ENCODE measurements at places on chromosomes 6 and 20.

GRCh38 chr6:7401075-7401474, 11.5 kb downstream of the RIOK1 start:
- no peak for ATAC-seq

DNA sequence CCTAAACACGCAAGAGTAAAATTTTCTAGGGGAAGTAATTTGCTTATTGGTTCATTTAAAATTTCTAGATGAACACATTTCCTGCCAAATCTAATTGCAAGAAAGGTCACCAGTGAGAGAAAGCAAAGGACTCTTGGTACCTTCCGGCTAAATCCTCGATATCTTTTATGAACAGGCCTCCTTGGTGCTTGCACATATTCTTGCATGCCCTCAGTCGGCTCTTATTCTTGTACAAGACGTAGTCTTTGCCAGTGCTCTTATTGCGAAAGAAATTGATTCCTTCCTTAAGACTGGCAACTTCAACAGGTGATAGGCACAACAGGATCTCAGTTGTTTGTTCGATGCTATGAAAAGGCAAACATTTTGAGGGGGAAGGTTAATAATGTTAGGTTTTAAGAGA, 141.7 kb upstream of the CARMIL1 start:
- no peak for ATAC-seq

DNA sequence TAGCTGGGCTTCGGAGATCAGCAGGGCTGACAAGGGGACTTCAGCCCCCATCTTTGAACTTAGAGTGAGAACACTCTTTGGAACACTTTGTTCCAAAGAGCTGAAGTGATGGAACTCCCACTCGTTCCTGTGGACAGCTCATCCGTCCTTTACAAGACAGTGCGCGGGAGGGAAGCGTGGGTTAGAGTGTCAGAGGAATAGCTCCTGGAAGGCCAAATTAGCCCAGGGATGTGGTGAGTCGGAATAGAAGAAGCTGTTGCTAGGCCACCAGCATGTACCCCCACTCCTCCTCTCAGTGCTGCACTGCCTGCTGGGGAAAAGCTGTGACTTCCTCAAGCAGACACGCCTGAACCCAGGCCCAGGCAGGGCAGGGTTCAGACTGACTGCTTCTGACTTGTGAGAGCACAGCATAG, 1.7 kb downstream of the SDCBP2 start:
- ATAC-seq, result no peak

DNA sequence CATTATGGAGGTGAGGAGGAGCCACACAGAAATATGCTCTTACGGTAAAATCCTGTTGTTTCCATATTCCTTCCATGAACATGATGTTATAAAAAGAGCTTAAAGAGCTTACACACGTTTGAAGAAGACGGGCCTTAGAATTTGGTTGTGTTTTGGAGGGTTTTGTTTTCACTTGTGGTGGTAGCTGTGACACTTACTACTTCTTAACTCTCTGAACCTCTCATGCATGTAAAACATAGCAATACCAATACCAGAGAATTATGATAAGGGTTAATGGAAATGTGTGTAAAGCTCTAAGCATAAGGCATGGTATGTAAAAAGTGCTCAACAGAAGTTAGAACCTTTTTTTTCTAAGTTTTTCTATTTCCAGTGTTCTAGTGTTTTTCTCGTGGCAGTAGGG, 256.1 kb upstream of the KCNQ5 start:
- no peak for ATAC-seq

- no peak for ATAC-seq
Measured at GRCh38 chr6:36484736-36485135, 41.9 kb downstream of the KCTD20 start.

GRCh38 chr20:10788055-10788454, 114.3 kb upstream of the JAG1 start:
- ATAC-seq, result no peak

DNA sequence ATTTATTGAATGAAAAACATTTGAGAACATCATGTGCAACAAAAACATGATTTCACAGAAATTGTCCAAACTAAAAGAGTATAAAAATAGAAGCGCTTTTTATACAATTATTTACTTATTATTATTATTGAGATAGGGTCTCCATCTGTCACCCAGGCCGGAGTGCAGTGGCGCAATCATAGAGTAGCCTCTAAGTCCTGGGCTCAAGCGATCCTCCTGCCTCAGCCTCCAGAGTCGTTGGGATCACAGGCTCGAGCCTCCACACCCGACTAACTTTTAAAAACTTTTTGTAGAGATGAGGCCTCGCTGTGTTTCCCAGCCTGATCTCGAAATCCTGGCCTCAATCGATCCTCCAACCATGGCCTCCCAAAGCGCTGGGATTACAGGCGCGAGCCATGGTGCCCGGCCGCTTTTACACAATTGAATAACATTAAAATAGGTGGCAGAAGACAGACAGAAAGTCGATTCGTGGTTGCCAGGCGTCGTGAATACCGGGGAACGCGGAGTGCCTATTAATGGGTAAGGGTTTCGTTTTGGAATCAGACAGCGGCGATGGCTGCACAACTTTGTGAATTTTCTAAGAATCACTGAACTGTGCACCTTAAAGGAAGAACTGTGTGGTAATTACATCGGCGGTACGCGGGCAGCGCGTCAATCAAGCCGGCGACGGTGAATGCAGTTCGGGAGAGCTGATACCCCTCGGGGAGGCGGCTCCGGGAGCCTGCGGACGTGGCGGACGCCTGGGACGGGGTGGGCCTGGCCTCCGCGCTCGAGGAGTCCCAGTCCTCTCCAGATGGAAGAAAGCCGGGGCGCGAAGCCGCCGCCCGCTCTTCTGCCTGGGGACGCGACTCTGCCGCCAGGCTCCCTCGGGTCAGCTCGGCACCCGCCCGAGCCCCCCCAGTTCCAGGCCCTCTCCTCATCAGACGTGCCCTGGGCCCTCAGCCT, 807 bp downstream of the TBC1D20 start:
- peak; percentile 66 for ATAC-seq

DNA sequence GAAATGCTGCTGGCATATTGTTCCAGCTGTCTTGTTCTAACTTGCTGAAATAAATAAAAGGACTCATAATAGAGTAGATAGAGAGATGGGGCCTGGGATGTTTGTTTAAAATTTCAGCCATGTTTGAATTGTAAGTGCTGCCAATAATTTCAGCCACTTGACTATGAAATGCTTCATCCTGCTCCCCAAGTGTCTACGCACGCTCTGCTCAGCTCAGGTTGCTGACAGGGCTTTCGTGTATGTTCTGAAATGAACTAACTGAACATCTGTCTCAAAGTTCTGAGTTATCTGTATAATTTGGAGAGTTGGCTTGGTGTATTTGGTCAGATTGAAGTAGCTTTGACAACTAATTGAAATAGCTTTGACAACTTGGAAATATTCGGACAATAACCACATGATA, 387.8 kb downstream of the BMP2 start:
- ATAC-seq, result no peak

GRCh38 chr6:152273638-152274037, 363.5 kb downstream of the SYNE1 start:
- ATAC-seq, result no peak

- no peak for ATAC-seq
Measured at GRCh38 chr20:51457533-51457932, 85.0 kb downstream of the NFATC2 start.

DNA sequence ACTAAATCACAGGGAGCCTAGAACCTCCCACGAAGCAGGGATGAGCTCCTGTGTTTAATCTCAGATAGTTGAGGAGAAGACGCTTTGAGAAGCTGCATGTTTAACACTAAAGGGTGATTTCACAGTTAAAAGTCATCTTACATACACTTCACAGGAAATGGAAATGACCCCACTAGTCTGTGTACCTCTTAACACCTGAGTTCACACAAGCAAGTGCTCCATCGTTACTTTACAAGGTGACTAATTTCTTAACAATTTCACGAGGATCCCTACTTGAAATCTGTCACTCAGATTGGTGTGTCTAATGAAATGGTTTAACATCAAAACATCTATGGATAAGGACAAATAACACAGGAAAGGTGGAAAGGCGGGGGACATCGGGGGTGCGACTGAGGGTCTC, 93.8 kb upstream of the RPS6KA2 start:
- no peak for ATAC-seq

- ATAC-seq, result no peak
Measured at GRCh38 chr6:35147026-35147425, 5.9 kb upstream of the TCP11 start.
